Spleen (tissue), 13 donors: ENCODE measurements at places on chromosomes 4 and X. TPM values are rescaled to one million over a fixed set of nuclear protein-coding genes. Genes with fewer than 3 reads are reported as not detected.

DNA sequence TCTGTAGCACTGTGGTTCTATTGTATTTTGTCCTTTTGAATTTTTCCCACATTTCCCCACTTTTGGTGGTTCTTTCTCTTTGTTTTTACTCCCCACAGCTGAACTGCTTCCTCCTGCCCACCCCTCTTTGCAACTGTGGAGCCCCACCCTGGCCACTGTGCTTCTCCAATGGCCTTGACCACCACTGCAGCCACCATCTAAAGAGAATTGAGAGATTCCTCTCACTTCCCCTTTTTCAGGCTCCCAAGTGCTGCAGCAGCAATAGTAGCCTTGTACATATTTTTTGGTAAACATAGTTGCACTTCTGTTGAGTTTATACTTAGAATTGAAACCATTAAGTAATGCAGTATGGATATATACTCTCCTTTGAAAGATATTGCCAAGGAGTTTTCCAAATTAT is 51.3 kb upstream of the FRMPD3 start:
- no peak overlapping the region for H3K4me3 ChIP-seq
- no peaks in the 10 kb centered on the region for H3K36me3 ChIP-seq
- H3K27me3 ChIP-seq = no peaks in the 10 kb centered on the region
- DNase-seq = no peak
- H3K4me1 ChIP-seq = no peaks in the 10 kb centered on the region
- H3K27ac ChIP-seq = no peak overlapping the region

- no peak overlapping the region for H3K4me3 ChIP-seq
- H3K27me3 ChIP-seq = peaks cover 42% of the 10 kb centered on the region
- H3K36me3 ChIP-seq = no peaks in the 10 kb centered on the region
- peaks cover 26% of the 10 kb centered on the region for H3K4me1 ChIP-seq
- no peak overlapping the region for H3K27ac ChIP-seq
These were observed 4.1 kb downstream of the HS6ST2 start for GRCh38 chrX:132954323-132954722.

- H3K27ac ChIP-seq = no peak overlapping the region
- no peak overlapping the region for H3K4me3 ChIP-seq
- H3K36me3 ChIP-seq = no peaks in the 10 kb centered on the region
- no peaks in the 10 kb centered on the region for H3K27me3 ChIP-seq
These were observed 40.1 kb downstream of the ARHGEF9 start for GRCh38 chrX:63744850-63745394.

Gene MAGEB1
- total RNA-seq = not detected

Gene NOX1
- not detected for total RNA-seq

- no peak overlapping the region for H3K27ac ChIP-seq
- DNase-seq = no peak
- H3K4me3 ChIP-seq = no peak overlapping the region
- H3K27me3 ChIP-seq = no peaks in the 10 kb centered on the region
- no peaks in the 10 kb centered on the region for H3K36me3 ChIP-seq
- H3K4me1 ChIP-seq = no peaks in the 10 kb centered on the region
These were observed 126.6 kb downstream of the SLC39A8 start for GRCh38 chr4:102218656-102219055.

DNA sequence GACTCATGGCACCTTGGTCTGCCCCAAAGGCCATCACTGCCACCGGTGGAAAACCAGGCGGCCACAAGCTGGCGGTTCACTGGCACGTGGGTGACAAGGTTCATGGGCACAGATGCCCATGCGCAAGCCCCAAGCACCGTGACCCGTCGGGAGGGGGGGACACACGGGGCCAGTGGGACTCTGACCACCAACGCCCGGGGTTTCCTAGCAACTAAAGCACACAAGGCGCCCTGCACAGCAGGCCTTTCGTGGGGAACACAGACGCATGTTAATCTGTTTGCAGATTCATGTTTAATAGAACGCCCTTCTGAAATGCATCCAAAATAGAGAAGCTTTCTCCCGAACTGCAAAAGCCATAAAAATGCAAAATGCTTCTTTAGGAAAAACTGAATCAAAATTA is 43.9 kb downstream of the FAM53A start:
- no peak overlapping the region for H3K4me3 ChIP-seq
- H3K27me3 ChIP-seq = no peaks in the 10 kb centered on the region
- DNase-seq = no peak
- no peak overlapping the region for H3K27ac ChIP-seq
- no peaks in the 10 kb centered on the region for H3K4me1 ChIP-seq
- no peaks in the 10 kb centered on the region for H3K36me3 ChIP-seq

DNA sequence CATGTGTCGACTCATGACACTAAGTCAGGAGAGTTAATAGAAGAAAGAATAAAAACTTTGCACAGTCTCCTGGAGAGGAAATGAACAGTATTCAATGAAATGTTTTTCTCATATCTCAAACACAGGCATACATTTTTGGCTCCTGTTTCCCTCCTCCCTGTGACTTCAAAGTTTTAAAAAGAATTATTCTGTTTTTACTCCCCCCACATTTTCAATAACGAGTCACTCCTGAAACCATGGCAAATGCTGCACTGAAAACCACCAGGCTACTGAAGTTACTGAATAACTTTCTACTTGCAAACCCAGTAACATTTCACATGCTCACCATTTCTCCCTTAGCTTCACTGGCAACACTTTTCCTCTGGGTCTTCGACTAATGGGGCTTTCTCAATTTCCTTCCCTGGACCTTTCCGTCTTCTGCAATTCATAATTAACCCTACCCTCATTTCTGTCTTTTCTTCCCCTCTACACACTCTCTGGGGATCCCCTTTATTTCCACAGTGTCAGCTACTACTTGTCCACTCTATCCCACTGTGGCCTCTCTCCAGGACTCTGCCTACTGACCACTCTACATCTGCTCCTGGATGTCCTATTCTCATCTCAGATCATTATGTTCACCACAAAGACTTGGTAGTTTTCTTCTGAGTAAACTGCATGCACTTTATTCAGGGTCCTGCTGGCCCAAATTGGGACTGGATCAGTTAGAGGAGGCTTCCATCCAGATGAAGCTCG is 225.8 kb upstream of the ETNPPL start:
- no peaks in the 10 kb centered on the region for H3K4me1 ChIP-seq
- no peak for DNase-seq
- H3K36me3 ChIP-seq = no peaks in the 10 kb centered on the region
- no peak overlapping the region for H3K4me3 ChIP-seq

- H3K27ac ChIP-seq = no peak overlapping the region
- H3K27me3 ChIP-seq = peaks cover 76% of the 10 kb centered on the region
- H3K4me1 ChIP-seq = peaks cover 38% of the 10 kb centered on the region
These were observed 913 bp upstream of the PRDM8 start for GRCh38 chr4:80196259-80196921.

GRCh38 chr4:54542540-54543041 is 115.2 kb upstream of the KIT start:
- H3K27ac ChIP-seq = no peak overlapping the region
- no peak overlapping the region for H3K4me3 ChIP-seq
- H3K27me3 ChIP-seq = peaks cover 7% of the 10 kb centered on the region

Gene BMX
- 3.4 TPM for total RNA-seq

- peaks cover 12% of the 10 kb centered on the region for H3K27me3 ChIP-seq
- no peak for DNase-seq
- no peak overlapping the region for H3K4me3 ChIP-seq
- H3K27ac ChIP-seq = no peak overlapping the region
- no peaks in the 10 kb centered on the region for H3K4me1 ChIP-seq
These were observed 34.9 kb downstream of the GYG2 start for GRCh38 chrX:2863646-2864045.

Gene MAGEB2
- total RNA-seq = not detected

Gene PPP2R3B
- 28.4 TPM for total RNA-seq

DNA sequence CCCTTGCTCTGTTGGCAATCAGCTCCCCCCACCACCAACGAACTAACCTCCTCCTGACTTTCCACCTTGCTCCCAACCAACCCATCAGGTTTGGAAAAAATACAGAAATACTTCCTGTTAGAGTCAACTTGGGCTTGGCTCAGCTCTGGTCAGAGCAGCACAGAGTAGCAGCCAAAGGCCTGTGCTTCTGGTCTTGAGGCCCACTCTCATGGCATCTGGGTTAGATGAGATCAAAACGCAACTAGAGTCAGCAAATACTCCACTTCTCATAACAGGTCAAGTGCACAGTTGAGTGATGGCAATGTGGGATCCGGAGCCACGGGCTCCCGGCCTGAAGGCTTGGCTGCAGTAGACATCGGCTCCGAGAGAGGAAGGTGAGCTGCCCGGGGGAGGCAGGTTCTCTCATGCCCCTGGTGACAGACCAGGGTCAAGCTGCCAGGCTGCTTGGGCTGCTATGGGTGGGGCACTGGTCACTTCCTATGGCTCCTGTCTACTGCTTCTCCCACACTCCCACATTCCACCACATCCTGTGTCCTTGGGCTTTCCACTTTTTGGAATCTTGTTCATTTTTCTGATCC is 34.8 kb downstream of the ZNF185 start:
- peaks cover 10% of the 10 kb centered on the region for H3K27me3 ChIP-seq
- no peak overlapping the region for H3K4me3 ChIP-seq
- no peaks in the 10 kb centered on the region for H3K4me1 ChIP-seq
- H3K36me3 ChIP-seq = no peaks in the 10 kb centered on the region
- peak; percentile 35 for DNase-seq

- no peaks in the 10 kb centered on the region for H3K27me3 ChIP-seq
- DNase-seq = no peak
- H3K36me3 ChIP-seq = no peaks in the 10 kb centered on the region
- H3K4me1 ChIP-seq = no peaks in the 10 kb centered on the region
These were observed 1.2 kb downstream of the TRIML2 start for GRCh38 chr4:188107931-188108843.

DNA sequence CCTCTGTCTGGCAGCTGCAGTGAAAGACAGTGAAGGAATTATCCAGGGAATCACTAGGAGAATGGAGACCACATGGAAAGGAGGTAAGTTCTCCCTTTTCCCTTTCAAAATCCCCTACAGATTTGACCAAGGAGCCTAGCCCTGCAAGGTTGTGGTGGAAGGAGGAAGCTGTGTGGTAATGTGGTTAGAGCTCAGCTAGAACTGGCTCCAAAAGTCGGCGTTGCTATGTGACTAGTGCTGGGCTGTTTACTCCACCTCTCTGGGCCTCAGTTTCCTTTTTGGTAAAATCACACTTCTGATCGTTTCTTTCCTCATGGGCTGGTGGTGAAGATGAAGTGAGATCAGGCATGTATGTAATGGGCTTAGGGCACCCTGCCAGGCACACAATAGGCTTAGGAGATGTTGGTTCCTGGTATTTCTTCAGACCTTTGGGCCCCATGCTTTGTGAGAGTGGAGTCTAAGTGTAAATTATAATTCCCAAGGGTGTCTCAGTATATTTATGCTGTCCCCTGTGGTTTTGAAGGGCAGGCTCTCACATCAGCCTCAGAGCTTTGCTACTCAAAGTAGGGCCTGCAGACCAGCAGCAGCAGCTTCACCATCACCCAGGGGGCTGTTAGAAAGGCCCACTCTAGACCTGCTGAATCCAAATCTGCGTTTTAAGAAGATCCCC is 183.7 kb upstream of the BCOR start:
- DNase-seq = peak; percentile 19
- no peak overlapping the region for H3K4me3 ChIP-seq
- no peak overlapping the region for H3K27ac ChIP-seq
- H3K27me3 ChIP-seq = no peaks in the 10 kb centered on the region
- H3K36me3 ChIP-seq = no peaks in the 10 kb centered on the region

DNA sequence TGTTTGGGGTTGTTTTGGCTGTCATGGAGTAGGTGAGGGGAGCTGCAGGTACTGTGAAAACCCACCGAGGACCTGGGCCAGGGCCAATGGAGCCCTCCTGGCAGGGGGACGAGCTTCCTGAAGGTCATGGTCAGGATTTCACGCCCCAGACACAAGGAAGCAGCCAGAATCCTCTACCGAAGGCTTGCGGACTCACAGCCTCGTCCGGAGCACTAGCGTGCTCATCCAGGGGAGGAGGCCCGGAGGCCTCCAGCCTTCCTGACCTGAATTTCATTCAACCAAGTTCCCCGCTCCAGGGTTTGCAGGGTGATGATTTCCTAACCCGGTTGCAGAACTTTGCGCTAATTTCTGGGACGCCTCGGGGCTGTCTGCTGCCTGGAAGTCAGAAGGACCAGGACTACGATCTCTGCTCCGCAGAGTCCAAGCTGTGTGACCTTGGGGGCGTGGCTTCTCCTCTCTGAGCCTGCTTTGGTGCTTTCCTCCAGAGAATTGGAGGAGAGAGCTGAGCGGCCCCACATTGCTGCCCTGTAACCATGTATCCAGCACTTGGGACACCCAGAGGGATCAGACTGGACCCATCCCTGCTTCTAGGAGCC is 56.2 kb upstream of the ADRA2C start:
- H3K4me3 ChIP-seq = no peak overlapping the region
- H3K36me3 ChIP-seq = no peaks in the 10 kb centered on the region
- peak; percentile 72 for DNase-seq
- peaks cover 65% of the 10 kb centered on the region for H3K27me3 ChIP-seq

DNA sequence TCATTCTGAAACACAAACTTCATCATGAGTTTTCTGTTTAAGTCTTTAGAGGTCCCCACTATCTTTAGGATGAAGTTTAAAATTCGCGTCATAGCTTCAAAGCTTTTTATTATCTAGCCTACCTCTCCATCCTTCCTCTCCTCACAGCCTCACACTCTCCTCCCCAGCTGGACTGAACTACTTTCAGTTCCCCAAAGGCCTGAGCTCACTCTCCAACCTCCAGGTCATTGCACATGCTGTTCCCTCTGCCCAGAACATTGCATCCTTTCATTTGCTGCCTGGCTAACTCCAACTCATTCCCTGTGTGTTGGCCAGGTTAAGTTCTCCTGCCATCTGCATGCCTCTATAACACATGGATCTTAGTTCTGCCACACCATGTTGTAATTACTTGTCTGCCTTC is 2.9 kb upstream of the OTUD5 start:
- no peaks in the 10 kb centered on the region for H3K27me3 ChIP-seq
- H3K36me3 ChIP-seq = peaks cover 3% of the 10 kb centered on the region
- peak overlapping the region; percentile 94 for H3K27ac ChIP-seq
- no peak overlapping the region for H3K4me3 ChIP-seq
- peaks cover 58% of the 10 kb centered on the region for H3K4me1 ChIP-seq

- no peaks in the 10 kb centered on the region for H3K27me3 ChIP-seq
- DNase-seq = no peak
- no peaks in the 10 kb centered on the region for H3K4me1 ChIP-seq
- no peak overlapping the region for H3K27ac ChIP-seq
- no peaks in the 10 kb centered on the region for H3K36me3 ChIP-seq
- H3K4me3 ChIP-seq = no peak overlapping the region
These were observed 242.4 kb downstream of the SHOX start for GRCh38 chrX:873016-873415.

Gene ATOH1
- total RNA-seq = not detected

Gene CPZ
- total RNA-seq = not detected

- no peaks in the 10 kb centered on the region for H3K4me1 ChIP-seq
- no peak for DNase-seq
- H3K36me3 ChIP-seq = peaks cover 37% of the 10 kb centered on the region
- no peak overlapping the region for H3K4me3 ChIP-seq
- no peaks in the 10 kb centered on the region for H3K27me3 ChIP-seq
These were observed 47.5 kb upstream of the NAP1L5 start for GRCh38 chr4:88745175-88745574.

GRCh38 chr4:37445023-37445422 is 200.5 kb downstream of the NWD2 start:
- peaks cover 5% of the 10 kb centered on the region for H3K27me3 ChIP-seq
- no peak overlapping the region for H3K4me3 ChIP-seq
- no peaks in the 10 kb centered on the region for H3K4me1 ChIP-seq

Gene RHOXF1
- total RNA-seq = 0.66 TPM

- H3K36me3 ChIP-seq = no peaks in the 10 kb centered on the region
- H3K4me1 ChIP-seq = no peaks in the 10 kb centered on the region
- DNase-seq = no peak
- H3K27ac ChIP-seq = no peak overlapping the region
These were observed 52.9 kb upstream of the TRPC5OS start for GRCh38 chrX:111823128-111823527.

Gene CXorf49
- total RNA-seq = not detected

GRCh38 chr4:5906191-5906590 is 13.3 kb upstream of the CRMP1 start:
- no peaks in the 10 kb centered on the region for H3K36me3 ChIP-seq
- no peak for DNase-seq
- H3K4me1 ChIP-seq = no peaks in the 10 kb centered on the region
- no peak overlapping the region for H3K4me3 ChIP-seq

Gene TLR7
- 4.8 TPM for total RNA-seq
